ENCODE measurements at places on chromosomes 1 and 21.

DNA sequence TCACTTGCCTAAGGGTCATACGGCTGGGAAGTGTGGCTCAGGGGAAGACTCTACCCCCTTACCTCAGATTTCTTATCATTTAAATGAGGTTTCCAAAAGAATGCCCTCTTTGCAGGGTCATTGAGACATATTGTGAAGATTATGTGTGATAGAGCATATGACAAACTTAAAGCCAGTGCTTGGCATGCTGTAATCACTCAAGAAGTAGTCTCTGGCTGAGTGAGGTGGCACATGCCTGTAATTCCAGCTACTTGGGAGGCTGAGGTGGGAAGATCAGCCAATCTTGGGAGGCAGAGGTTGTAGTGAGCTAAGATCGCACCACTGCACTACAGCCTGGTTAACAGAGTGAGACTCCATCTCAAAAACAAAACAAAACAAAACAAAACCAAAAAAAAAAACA lies 7.5 kb upstream of the LDLRAD2 start:
- no peak for DNase-seq

GRCh38 chr1:55617288-55617982 lies 402.3 kb upstream of the USP24 start:
- DNase-seq, result no peak

DNA sequence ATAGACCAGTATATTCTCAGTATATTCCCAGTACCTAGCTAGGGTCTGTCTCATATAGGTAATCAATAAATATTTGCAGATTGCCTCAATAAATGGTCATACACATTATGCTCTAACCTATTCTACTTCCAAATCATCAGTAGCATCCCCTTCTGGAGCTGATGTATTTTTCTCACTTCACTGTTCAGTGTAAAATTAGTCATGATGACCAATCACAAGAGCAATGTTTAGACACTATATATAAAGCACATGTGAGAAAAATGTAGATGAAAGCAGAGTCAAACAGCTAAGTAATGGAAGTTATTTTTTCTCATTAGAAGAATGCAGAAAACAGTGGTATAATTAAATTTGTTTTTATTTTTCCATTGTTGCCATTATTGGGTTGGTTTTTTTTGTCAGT lies 34.7 kb downstream of the EPRS1 start:
- DNase-seq, result no peak

- DNase-seq, result no peak
Observed at GRCh38 chr1:41874903-41875411, 43.8 kb downstream of the HIVEP3 start.

DNA sequence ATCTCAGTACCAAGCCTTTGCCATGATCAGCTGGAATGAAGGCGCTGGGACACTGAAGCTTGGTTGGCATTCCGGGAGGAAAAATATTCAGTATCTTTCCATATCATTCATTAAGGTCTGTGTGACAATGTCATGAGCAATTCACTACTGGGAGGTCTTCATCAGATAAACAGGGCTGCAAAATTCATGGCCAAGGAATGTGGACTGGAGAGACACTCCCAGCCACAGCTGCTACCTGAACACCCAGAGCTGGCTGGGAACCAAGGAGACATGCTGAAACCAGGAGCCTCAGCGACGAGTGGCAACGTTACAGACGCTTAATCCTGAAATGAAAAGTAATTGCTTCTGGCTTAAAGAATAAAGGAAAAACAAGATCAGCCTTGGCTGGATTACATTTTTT lies 30.6 kb upstream of the DDAH1 start:
- DNase-seq, result no peak

DNA sequence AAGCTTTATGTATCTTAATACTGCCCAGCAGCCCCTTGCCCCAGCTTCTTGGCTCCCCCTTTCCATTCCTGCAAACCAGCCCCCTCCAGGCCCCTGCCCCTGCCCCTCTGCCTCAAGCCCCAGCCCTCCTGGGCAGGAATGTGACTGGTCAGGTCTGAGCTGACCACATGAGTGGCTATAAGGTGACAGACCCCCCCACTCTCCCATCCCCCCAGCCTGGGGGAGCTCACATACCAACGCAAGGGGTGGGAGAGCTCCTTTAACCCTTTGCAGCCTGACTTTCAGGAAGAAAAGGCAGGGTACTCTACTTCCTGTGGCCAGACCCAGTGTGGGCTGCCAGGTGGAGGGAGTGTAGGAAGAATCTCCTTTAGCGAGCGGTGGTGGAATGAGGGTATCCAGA lies 33.2 kb downstream of the AHDC1 start:
- no peak for DNase-seq

GRCh38 chr1:197928849-197929336 lies 11.7 kb downstream of the LHX9 start:
- no peak for DNase-seq

GRCh38 chr1:242002510-242002909 lies 3.6 kb upstream of the MAP1LC3C start:
- DNase-seq, result no peak

DNA sequence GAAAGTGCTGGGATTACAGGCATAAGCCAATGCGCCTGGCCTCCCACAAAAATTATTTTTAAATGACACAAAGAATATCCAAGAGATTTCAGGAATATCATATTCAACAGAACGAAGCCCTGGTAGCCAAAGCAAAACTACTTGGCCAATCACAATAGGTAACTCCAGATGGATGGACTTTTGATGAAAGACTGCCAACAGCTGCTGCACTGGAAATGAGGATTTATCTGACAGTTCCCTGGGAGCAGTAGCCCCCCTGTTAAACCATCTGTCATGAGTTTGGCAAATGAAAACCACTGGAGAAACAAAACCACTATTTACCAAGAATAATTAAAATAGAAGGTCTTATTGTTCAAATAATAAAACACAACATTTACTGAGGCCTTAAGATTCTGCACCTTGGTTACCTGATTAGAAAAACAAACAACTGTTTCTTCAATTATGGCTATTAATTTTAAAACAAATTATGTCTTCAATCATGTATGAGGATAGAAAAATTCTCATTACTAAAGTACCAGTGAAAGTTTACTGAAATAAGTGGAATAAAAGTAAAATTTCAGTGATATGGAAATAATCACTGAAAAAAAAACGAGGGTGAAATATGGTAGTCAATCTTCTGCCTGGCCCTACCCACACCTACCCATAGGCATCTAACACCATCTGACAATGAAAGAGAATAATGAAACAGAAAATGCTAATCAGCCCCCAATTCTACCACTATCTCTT lies 34.3 kb upstream of the PSMG1 start:
- no peak for DNase-seq

DNA sequence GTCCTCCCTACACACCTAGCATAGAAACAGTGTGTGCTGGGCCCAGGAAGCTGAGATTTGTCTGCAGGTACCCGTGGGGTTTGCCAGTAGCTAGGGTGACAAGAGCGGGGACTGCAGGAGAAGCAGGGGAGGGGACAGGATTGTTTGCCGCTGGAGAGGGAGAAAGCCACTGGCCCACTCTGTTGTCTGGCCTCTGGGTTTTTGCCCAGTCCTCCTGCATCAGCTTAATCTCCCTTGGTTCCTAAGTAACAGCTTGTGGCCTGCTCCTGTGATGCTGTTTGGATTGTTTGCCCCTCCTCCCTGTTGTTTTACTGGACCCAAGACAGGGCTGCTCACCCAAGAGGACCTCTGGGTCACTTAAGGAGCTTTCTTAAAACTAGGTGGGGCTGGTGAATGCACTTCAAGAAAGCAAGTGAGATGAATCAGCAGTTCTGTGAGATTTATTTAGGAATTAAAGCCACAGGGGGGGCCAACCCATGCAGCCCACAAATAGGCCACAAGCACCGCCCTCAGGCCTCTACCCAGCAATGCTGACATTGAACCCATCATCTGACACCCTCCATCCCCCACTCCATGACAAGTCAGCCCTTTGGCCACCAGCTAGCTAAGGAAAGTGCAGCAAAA lies 142.8 kb downstream of the ZZZ3 start:
- DNase-seq, result no peak

GRCh38 chr1:13516606-13517005 lies 2.8 kb upstream of the LRRC38 start:
- no peak for DNase-seq

GRCh38 chr1:192566657-192567056 lies 8.9 kb upstream of the RGS1 start:
- DNase-seq, result no peak

- peak; percentile 17 for DNase-seq
Observed at GRCh38 chr1:196309386-196309785, 298.9 kb downstream of the KCNT2 start.

- no peak for DNase-seq
Observed at GRCh38 chr1:179156026-179156425, 73.5 kb downstream of the ABL2 start.

DNA sequence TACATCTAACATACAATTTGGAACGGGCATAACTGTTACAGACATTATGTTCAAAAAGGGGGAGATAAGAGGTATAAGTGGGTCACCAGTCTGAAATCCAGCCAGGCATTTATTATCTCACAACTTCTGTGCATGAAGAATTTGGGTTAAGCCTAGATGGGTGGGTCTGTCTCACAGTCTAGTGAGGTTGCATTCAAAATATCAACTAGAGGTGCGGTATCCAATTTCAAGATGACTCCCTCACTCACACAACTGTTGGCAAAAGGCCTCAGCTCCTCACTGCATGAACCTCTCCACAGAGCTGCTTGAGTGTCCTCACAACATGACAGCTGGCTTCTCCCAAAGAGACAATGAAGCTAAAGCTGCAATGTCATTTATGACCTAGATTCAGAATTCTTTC lies 4.7 kb downstream of the AUNIP start:
- DNase-seq, result peak; percentile 61

- no peak for DNase-seq
Observed at GRCh38 chr1:19457607-19458006, 27.7 kb downstream of the CAPZB start.

DNA sequence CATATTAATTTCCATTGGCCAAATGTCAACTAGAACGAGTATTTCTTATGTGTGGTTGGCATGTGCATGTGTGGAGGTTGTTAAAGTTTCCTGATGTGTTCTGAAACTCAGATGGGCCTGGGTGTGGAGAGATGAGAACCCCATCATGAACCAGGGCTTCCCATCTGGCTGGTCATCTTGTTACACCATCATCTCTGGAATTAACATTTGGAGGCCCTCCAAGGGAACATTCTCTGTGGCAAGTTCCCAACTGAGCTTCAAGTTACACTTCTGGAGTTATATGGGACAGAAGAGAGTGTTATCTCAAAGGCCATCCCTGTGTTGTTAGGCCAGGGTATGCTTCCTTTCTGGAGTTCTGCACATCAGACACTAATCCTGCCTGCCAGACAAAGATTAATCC lies 183.6 kb downstream of the TTLL7 start:
- DNase-seq, result no peak

DNA sequence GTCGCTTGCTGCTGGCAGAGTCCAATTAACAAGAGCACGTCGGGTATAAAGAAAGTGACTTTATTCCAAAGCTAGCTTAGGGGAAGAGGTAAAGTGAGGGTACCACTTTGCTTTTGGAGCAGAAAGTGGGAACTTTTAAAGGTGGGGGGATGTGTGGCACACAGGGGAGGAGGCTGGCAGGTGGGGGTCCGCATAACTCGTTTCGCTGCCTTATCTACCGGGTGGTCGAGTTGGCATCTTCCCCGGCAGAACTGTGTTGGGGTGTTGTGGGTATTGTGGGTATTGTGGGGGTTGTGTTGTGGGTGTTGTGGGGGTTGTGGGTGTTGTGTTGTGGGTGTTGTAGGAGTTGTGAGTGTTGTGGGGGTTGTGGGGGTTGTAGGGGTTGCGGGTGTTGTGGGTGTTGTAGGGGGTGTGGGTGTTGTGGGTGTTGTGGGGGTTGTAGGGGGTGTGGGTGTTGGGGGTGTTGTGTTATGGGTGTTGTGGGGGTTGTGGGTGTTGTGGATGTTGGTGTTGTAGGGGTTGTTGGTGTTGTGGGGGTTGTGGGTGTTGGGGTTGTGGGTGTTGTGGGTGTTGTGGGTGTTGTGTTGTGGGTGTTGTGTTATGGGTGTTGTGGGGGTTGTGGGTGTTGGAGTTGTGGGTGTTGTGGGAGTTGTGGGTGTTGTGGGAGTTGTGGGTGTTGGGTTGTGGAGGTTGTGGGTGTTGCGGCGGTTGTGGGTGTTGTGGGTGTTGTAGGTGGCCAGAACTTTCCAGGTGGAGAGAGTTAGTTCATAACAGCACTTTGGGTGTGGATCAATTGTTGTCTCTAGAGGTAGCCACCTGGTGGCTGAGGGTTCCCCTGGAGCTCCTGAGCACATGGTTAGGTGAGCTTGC lies 52.7 kb downstream of the AGPAT3 start:
- DNase-seq, result no peak

DNA sequence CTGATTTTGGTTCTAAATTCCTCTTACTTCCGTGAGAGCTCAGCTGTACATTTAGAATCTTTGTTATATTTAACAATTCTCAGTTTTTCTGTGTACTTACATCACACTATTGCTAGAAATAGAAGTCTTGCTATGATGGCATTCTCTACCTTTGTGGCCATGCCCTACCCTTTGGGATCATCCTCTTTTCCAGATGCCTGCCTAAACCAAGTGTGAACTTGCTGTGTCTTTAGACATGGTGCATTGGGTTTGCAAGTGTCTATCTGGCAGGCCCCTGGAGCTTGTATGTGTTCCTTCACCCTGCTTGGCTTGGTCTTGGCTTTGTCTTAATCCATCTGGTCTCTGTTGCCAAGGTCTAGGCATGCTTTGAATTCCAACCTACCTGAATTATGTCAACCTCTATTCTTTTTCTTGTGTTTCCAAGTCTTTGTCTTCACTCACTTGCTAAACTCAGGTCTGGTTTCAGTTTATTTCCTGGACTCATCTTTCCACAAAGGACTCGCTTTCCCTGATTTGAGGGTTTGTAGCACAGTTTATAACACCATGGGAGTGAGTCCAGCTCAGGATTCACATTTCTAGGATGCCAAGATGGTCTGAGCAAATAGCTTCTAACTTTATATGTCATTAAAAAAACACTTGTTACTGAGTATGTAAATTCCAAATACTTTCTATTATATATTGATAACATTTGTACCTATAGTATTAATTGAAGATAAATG lies 20.6 kb upstream of the APOBEC4 start:
- no peak for DNase-seq

DNA sequence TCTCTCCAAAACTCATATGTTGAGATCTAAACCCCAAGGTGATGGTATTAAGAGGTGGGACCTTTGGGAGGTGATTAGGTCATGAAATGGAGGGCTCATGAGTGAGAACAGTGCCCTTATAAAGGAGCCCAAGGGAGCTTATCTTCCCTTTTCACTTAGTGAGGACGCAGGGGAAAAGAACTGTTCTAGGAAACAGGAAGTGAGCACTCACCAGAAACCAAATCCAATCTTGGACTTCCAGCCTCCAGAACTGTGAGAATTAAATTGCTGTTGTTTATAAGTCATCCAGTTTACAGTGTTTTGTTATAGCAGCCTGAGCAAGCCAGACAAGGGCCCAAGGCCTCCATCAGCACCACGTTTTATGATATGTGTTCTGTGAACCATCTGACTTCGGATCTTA lies 60.3 kb upstream of the LRRC8D start:
- DNase-seq, result no peak

DNA sequence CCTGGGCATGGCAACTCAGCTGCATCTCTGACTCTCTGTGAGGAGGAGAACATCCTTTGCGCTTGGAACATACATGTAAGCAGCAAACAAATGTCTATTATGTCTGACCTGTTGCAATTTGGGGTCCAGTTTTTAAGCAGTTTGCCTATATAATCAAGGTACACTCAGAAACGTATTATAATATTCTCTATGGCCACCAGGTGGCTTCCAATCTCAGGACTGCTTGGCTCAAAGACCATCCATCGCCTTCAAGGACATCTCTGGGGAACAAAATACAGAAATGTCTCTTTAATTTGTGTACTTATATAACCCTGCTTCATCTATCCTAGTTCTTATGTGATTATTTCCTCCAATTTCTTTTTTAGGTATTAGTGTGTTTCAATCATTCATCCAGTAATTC lies 227.2 kb downstream of the OLFM3 start:
- peak; percentile 3 for DNase-seq

Data from NCI-H345 (cell line).